ENCODE measurements at places on chromosomes 7 and 10.

DNA sequence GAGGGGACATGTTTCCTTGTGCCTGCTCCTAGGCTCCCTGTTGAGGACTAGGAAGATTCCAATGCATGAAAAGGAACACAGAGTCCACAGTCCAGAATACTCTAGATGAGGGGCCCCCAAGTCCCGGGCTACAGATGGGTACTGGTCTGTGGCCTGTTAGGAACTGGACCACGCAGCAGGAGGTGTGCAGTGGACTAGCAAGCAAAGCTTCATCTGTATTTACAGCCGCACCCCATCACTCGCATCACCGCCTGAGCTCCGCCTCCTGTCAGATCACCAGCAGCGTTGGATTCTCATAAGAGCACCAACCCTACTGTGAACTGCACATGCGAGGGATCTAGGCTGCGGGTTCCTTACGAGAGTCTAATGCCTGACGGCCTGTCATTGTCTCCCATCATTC lies 233.0 kb upstream of the MKLN1 start:
- DNase-seq = no peak

GRCh38 chr7:139471740-139472353 lies 11.6 kb downstream of the KLRG2 start:
- DNase-seq = peak; percentile 68

DNA sequence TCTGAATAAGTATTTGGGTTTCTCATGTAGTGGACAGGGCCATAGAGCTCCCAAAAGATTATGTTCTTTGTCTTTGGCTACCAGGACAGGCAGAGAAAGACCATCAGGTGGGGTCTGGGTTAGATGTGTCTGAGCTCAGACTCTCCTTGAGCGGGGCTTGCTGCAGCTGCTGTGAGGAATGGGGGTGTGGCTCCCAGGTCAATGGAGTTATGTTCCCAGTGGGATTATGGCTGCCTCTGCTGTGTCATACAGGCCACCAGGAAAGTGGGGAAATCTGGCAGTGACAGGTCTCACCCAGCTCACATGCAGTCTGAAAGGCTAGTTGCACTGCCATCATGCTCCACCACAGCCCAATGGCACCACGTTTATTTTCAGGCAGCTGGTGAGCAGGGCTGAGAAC lies 97.0 kb upstream of the FERD3L start:
- DNase-seq = no peak

DNA sequence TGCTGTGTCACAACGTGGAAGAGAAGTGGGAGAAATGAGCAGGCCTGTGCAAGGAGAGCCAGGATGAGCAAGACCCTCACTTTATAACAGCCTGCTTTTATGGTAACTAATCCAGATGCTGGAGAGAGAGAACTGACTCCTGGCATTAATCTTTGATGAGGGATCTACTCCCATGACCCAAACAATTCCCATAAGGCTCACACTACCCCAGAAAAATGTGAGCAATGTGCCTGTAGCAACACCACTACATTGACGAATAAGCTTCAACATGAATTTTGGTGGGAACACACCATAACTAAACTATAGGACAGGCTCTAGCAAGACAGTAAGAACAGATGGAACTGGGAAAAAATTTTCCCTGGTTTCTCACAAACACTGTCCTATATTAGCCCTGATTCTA lies 173.6 kb upstream of the PRSS58 start:
- DNase-seq = peak; percentile 23

- DNase-seq = peak; percentile 10
Observed at GRCh38 chr7:107277331-107277730, 108.5 kb downstream of the HBP1 start.

DNA sequence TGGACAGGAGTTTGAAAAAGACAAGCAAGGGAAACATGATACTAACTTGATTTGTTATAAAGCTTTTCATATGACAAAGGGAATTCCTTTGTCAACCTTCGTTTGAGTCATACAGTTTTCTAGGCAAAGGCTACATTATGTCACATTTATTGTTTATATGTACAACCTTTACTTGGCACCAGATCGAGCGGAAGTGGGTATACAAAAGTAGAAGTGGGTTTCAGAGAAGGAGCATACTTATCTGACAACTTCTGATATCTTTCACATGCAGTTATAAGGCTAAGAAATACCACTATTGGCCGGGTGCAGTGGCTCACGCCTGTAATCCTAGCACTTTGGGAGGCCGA lies 11.0 kb downstream of the STMP1 start:
- DNase-seq = peak; percentile 53

DNA sequence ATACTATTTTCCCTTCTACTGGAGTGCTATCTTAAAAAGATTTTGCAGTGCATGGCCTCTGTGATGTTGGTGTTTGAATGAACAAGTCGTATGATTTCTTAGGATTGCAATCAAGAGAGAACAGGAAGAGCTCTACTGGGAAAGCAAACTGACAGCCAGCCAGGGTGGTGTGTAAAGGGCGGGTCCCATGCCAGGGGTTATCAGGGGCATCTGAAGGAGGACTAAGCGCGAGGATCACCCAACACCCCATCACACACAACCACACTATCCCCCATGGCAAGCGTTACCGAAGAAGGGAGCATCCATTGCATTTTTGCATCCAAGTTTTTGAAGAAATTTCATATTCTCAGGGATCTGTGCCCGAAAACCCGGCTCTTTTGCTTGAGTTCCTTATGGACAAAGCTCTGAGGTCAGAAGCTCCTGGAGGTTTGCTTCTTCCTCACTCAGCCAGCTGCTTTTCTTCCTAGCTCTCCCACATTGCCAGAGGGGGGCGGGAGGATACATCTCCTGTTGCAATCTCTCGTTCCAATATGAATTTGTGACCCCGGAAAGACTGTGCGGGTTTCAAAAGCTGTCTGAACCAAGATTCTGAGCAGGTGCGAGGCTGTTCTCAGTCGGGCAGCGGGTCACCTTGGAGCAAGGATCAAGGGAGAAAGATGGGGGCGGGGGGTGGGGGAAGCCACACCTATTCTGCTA lies 5.2 kb downstream of the NEUROD6 start:
- no peak for DNase-seq

DNA sequence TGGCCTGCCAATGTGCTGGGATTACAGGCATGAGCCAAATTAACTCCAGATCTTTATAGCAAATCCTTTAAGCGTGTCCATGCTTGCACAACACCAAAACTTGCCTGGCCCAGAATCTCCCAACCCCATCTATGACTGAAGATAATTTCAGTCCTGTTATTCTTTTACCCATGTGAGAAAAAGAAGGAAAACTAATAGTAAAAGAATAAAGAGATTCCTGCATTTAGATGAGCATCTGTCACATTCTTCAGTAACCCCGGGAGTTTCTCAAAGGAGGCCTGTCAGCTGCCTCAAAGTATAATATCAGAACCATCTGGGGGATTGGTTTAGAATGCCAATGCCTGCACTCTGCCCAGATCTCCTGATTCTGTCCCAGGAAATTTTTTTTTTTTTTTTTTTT lies 158.1 kb upstream of the KMT2E start:
- no peak for DNase-seq

DNA sequence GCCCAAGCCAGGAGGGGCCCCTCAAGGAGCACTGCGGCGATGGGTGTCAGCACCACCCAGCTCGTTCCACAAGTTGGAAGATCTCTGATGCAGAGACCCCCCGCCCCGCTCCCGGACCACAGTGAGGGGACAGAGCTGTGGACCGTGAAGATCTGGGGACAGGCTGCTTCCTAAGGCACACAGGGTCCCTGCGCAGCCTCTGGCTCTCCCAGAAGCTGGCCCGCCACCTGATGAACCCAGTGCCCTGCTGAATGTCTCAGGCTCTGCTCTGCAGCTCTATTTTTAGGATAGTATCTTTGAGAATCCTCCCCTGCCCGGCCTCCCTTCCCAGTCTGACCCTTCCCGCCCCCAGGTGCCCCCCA lies 29.7 kb downstream of the GBX1 start:
- DNase-seq = no peak

GRCh38 chr7:21923658-21924057 lies 22.0 kb downstream of the CDCA7L start:
- peak; percentile 44 for DNase-seq

- no peak for DNase-seq
Observed at GRCh38 chr7:20193873-20194272, 23.3 kb downstream of the MACC1 start.

- no peak for DNase-seq
Observed at GRCh38 chr7:422191-422885, 97.3 kb downstream of the PDGFA start.

DNA sequence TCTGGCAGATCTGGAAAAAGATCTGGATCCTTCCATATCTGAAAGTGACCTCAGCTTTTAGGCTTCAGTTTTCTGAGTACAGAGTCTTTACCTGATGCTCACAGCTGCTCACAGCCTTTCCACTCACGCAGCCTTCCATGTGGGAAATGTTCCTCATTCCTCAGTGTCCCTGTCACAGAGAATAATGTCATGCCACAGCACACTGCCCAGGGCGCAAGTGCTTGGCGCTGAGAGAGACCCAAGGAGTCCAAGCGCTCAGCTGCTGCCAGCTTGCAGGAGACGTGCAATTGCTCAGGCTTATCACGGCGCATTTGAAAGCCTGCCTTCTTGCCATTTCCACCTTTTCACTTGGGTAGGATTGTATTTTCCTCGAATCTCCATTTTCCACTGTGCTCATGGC lies 271.9 kb upstream of the MKI67 start:
- no peak for DNase-seq

DNA sequence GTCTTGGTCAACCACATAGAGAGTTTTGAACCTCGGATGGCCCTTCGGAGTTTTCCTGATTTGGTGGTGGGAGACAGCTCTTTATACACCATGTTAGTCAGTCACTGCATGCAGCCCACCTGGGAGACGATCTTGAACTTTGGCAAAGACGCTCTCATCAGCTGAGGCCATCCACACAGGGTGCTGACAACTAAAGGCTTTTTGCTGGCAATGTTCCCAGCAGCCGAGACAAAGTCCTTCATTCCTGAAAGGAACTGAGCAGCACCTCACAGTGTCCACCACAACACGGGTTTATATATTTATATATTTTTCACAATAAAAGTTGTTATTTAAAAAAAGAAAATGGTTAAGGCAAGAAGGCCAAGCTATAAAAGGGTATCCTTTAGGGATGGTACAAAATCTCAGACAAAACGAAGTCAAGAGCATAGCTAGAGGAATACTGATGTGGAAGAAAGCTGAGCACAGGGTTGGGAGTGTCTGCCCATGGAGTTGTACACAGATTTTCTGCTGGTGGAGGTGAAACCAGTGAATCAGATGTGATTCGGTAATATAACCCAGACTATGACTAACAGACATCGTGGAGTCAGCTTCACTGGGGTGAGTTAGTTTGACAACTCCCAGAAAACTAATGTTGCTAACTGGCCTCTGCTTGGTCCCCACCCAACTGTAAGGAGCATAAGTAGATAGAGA lies 27.4 kb upstream of the CAPZA2 start:
- peak; percentile 41 for DNase-seq

- no peak for DNase-seq
Observed at GRCh38 chr7:77450613-77451012, 34.5 kb upstream of the GSAP start.

GRCh38 chr7:157793973-157794745 lies 457.4 kb downstream of the DNAJB6 start:
- DNase-seq = no peak

DNA sequence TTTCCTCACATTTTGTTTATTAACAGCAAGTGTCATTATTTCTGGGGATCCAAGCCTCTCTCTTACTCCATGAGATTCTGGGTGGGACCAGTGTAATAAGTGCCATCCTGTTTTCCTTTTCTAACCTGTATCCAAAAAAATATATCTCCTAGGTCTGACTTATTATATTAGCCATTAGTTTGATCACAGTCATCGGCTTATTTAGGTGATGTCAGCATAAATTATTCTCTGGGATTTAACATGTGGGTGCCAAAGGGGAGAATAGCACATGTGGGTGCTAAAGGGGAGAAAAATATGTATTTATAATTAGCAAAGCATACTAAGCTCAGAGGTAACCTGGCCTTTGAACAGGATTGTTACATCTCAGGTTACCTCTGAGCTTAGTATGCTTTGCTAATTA lies 293.8 kb upstream of the SEMA3D start:
- no peak for DNase-seq

DNA sequence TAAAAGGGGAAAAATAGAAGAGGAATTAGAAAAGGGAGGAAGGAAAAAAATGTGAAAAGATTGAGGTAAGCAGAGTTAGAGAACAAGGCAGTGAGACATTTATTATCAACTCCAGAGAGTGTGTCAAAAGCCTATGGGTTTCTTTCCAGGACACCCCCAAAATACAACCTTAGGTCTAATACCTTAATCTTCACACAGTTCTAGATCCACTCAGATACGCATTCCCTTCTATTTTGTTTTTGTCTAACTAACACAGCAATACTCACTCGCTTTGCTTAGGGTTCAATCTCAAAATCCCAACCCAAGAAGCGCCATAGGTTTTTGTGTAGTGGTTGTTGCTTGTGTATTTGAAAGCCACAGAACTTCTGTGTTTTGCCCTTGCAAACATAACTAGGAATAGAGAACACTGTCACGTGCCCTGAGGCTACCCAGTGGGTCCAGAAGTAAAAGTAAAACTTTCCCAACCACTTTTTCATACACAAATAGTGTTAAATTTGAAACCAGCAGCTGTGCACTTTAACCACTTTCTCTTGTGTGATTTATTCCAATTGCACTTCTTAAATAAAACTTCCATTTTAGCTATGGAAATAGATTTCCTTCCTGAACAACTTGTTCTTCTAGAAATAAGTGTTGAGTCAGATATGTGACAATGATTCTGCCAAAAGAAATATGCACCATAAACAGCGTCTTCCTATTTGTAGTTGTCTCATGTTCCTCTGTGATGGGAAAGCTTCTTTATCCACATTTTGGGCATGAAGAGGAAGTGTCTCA lies 414.7 kb upstream of the GHITM start:
- DNase-seq = no peak

GRCh38 chr7:155961241-155962190 lies 149.3 kb upstream of the SHH start:
- DNase-seq = no peak

DNA sequence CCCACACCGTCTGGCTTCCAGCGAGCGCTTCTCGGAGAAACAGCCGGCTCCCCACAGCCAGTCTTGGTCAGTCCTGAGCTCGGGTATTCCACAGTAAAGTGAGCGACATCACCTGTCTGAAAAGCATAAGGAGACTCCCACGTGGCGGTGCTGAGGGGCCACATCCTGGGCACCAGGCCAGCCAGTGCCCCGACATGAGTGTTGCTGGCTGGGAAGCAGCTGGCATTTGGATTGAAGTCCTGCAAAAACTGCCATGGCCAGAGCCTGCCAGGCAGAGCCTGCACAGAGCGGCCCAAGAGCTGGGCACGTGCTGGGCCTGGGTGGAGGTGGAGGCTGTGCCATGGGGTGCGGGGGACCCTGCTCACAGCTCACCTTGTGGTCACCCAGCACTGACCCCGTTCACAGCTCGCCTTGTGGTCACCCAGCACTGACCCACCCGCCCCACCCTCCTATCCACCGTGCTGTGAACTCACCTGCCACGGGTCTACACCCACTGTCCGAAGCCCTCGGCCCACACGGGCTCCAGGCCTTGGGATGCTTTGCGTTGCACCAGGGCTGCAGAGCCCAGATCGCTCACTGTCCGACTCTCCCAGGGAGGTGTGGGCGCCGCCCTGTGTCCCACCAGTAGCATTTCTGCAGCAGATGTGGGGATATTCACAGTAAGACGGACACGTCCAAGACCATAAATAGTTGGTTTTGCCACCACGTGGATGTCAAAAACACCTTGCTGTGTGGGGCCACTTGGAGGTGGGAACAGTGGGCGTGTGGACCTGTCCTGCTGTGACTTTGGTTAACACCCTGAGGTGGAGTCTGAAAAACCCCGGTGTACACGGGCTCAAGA lies 48.8 kb downstream of the PITRM1 start:
- no peak for DNase-seq

GRCh38 chr7:155490697-155491628 lies 33.0 kb downstream of the EN2 start:
- DNase-seq = no peak

GRCh38 chr7:112297681-112298080 lies 91.2 kb downstream of the ZNF277 start:
- no peak for DNase-seq

GRCh38 chr7:128849156-128849515 lies 13.5 kb upstream of the ATP6V1F start:
- DNase-seq = no peak
